CD4-positive, alpha-beta T cell treated with Interleukin-15 for 4 hours (primary cell): ENCODE measurements at places on chromosomes 3 and 15.

GRCh38 chr3:69324362-69325025 lies 61.4 kb downstream of the FRMD4B start:
- no peak for DNase-seq

DNA sequence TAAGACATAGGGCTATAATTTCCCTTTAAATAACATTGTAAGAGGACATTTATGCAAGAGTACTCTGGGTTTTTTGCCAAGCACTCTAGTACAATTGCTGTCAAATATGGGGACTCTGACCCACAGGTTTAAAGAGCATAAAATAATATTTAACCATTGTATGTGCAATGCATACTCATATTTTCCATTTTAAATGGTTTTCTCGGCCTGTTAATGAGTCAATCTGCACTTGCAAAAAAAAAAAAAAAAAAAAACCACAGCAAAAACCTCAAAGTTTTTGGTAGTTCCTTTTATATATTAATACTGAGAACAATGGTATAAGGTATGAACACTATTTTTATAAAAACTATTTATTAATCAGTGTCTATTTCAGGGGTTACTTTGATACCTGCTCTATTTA lies 304.0 kb upstream of the CBLB start:
- DNase-seq, result peak; percentile 31

DNA sequence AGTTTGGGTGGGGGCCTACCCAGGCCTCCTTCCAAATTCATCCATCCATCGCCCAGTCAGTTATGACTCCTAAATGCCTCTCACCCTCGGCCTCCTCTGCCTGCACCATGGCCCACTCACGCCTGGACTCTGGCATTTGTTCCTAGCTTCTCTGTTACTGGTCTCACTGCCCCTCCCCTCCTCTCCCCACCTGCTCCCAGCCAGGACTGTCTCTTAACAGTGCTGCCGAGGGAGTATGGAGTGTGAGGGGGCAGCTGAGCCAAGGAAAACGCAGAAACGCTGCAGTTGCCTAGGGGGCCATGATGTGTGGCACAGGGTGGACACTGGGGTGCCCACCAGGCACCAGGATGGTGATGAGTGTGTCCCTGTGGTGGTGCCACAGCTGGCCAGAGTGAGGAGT lies 3.1 kb downstream of the RCCD1 start:
- DNase-seq, result no peak

- DNase-seq, result no peak
Observed at GRCh38 chr15:71674354-71674753, 136.0 kb upstream of the NR2E3 start.

GRCh38 chr15:59570315-59570714 lies 41.3 kb upstream of the GCNT3 start:
- DNase-seq, result no peak

DNA sequence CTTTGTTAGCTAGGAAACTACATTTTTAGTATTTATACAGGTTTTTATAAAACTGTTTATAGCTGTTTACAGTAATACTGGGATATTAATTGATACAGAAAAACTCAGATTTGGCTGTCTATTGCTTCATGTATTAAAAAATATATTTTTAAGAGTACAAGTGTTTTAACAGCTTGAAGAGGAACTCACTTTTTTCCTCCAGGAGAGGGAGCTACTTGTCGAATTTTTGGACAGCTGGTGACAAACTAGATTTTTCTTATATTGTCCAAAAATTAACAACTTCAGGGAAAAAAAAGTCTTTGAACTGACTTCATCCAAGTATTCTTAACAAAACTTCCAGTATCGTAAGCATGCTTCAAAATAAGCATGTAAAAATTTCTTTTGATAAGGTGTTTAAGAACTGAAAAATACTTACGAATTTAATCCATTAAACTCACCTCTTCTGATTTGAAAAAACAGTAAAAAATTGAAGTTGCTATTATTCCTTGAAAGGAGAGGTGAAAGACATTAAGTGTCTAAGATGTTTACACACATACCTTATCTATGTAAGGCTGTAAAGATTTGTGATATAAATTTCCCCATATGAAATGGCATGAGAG lies 4.0 kb downstream of the DIPK2A start:
- DNase-seq, result peak; percentile 43

GRCh38 chr3:190345027-190345821 lies 23.0 kb upstream of the CLDN1 start:
- no peak for DNase-seq

DNA sequence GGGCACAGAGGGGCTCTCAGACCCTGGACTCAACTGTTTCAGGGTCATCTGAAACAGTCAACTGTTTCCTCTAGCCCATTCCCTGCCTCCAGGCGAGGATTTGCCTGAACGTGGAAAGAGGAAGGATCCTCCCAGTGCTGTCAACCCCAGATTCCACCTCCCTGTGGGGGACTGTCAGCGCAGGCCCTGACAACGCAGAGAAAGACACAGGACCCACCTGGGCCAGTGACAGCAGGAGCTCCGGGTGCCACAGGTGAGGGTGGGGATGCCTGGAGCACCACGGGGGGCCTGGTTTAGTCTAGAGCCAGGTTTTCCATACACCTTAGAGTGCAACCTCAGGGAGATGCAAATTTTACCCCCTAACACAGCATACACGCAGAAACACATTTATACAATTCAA lies 19.5 kb upstream of the LAMP3 start:
- no peak for DNase-seq

GRCh38 chr3:33789183-33789954 lies 9.1 kb upstream of the PDCD6IP start:
- DNase-seq, result no peak

GRCh38 chr3:45992821-45993221 lies 2.8 kb downstream of the FYCO1 start:
- DNase-seq, result peak; percentile 16

DNA sequence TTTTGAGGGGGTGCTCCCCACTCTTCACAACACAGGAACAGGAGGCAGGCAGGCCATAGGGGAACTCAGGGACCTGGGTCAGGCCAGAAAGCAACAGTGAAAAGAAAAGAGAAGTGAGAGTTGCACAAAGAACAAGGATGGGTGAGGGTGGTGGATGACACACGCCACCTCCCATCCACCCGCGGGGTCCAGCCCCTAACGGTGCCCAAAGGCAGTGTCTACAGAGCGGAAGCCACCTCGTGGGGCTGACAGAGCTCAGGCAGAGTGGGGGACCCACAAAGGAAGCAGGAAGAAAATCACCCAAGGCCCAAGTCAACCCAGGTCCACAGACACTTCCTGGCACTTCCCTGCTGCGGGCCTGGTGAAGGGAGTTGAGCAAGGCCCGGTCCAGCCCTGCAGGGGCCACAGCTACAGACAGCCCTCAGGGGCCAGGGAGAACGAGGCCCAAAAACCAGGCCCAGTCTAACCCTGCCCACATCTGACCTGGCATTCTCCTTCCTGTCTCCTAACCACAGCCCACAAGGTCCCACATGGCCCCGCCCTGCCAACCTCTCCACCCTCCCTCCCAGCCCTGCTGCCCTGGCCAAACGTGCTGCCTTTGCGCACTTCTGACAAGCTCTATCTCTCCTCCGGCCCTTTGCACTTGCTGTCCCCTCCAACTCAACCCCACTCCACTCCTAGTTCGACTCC lies 5.9 kb downstream of the NUP210 start:
- DNase-seq, result peak; percentile 72

DNA sequence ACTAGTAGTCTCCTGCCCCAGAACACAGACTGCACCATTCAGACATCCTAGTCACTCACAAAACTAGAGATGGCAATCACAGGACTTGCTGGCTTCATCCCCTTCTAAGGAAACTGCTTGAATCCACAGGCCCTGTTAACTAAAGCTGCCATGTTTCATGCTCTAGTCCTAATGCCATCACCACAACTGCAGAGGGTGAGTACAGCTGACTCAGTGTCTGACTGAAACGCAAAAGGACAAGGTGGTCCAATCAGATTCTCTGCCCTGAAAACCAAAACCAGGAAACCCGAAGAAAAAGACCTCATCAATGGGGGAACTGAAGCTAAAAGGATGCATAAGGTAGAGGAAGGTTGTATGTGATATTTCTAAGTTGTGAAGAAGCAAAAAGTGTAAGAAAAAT lies 25.2 kb upstream of the TFDP2 start:
- DNase-seq, result no peak

- DNase-seq, result no peak
Observed at GRCh38 chr3:87076946-87077345, 86.0 kb upstream of the VGLL3 start.

GRCh38 chr3:99967796-99968195 lies 146.5 kb downstream of the FILIP1L start:
- no peak for DNase-seq

- DNase-seq, result no peak
Observed at GRCh38 chr3:184645336-184645735, 66.5 kb downstream of the MAGEF1 start.

- no peak for DNase-seq
Observed at GRCh38 chr3:71109241-71109976, 474.1 kb downstream of the FOXP1 start.

- DNase-seq, result no peak
Observed at GRCh38 chr3:120841264-120841663, 66.7 kb upstream of the STXBP5L start.

- DNase-seq, result no peak
Observed at GRCh38 chr3:122403489-122403888, 12.4 kb downstream of the WDR5B start.

DNA sequence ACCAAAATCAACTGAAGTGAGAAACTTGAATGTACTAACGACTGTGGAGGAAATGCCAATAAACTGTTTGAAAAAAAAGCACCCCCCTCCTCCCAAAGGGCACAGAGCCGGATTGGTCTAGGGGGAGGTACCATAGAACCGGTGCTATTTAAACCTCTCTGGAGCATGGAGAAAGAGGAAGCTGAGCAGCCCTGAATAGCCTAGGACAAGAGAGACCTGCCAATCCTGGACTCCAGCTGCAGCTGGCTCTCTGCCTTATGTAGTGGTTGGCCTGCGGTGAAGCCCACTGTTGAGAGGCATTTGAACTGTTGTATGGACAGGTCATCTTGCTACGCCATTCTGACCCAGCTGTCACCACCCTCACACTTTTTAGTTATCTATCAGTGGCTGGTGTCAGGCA lies 1.5 kb upstream of the SH3GL3 start:
- DNase-seq, result no peak

DNA sequence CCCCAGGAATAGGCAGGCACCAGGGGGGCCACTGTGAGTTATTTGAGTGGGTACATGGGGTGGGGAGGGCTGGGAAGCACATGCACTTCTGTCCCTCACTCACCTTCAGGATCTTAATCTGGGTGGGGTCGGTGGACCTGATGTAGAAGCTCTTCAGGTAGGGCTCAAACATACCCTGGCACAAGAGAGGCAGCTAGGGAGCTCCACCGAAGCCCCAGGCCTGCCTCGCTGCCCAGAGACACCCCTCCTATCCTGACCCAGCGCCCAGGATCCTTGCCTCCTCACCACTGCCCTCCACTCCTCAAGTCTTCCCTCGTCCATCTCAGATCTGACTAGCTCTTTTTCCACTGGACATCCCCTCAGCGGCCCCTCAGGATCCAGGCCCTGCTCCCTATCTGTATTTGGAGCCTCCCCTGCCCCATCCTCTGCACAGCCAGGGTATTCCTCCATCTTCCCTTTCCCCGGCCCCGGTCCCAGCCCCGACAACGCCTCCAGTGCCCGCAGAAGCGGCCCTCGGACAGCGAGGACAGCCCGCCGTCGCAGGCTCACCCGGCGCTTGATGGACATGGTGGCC lies 30.0 kb downstream of the AP3B2 start:
- no peak for DNase-seq

- no peak for DNase-seq
Observed at GRCh38 chr3:134057654-134058110, 28.0 kb upstream of the SLCO2A1 start.

DNA sequence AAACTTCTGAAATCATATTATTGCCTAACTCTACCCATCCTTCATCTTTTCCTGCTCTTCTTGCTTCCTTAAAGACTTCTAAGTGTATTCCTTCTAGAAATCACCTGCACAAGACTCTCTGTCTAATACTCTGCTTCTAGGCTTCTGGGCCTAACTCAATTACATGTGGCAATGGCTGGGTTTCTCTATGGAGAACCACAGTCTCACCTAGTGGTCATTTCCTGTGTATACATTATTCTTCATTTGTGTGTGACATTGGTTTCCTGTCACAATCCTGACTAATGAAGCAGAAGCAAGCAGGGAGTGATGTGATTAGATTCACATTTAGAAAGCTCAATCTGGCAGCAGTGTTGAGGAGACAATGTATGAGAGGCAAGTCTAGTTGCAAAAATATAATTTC lies 16.9 kb upstream of the CLDN1 start:
- no peak for DNase-seq

- DNase-seq, result peak; percentile 67
Observed at GRCh38 chr3:44235604-44236484, 5.8 kb upstream of the TOPAZ1 start.

- no peak for DNase-seq
Observed at GRCh38 chr3:192194085-192194484, 533.3 kb downstream of the FGF12 start.

DNA sequence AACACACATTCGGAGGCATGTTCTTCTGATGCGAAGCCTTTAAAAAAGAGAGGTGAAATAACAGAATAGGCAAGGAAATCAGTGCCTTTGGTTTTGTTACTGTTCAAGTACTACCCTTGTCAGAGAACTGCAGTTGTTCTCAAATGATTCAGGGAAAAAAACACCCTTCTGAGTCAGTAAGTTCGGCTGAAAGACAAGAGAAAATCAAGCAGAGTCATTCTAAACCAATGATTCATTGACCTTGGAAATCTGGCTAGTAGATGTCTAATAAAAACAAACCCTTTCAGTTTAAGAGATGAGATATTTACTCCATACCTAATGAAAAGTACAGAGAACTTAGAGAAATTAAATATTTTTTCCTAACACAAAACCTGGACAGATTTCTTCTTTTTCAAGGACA lies 72.7 kb upstream of the ABI3BP start:
- no peak for DNase-seq

DNA sequence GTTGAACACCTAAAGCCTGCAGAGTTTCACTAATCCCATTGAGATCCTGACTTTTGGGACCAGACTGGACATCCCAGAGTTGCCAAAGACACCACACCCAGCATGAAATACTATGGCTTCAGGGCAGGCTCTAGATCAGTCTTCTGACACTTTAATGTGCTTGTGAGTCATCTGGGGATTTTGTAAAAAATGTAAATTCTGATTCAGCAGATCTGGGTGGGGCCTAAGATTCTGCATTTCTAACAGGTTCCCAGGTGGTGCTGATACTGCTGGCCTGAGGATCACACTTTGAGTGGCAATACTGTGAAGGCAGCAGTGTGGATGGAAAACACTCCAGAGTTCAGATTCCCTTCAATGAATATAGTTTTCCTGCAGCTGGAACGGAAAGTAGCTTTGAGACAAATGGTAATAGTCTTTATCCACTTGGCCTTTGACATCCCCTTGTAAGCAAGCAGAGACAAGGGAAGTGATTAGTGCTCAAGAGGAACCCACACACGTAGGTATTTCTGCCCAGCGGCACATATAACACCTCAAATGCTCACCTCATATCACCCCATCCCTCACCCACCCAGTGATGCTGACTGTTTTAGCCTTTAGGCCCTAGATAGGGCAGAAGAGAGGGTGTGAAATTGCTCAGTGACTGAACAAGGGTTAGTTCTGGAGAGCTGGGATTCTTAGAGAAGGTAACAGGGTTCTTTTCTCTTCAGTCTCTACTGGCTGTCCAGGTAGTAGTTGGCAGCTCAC lies 51.5 kb upstream of the GSK3B start:
- DNase-seq, result peak; percentile 3

GRCh38 chr3:162337630-162338029 lies 841.0 kb downstream of the OTOL1 start:
- DNase-seq, result no peak
